Thyroid gland (tissue), 4 donors: ENCODE measurements at places on chromosomes 2 and 18.

- DNase-seq, result peak; percentile 9
These were observed 874 bp downstream of the WDR43 start for GRCh38 chr2:28895189-28895893.

DNA sequence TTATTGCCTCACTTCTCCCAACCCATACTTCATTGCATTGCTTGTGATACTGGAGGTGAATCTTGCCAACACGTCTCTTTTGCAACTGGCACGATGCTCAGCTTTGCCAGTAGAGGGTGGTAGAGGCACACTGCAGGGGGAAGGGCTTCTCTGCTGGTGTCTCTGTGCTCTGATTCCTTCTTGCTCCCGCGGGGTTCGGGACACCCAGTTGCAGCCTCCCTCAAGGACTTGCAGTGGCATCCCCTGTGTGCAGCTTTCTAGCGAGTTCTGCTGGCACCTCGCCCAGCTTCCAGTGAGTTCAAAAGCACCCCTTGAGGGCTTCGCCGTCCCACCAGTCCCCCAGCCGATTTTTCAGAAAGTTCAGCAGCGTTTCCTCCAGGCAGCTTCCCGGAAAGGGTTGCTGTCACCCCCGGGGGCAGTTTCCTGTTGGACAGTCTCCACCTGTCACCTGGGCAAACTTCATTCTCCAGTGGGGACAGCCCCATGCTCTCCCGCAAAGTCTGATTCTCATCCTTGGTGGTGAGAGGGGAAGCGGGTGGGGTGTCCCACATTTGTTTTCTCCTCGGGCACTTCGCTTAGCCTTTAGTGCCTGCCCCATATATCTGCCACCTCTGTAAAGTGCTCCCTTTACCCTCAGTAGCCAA is 35.4 kb upstream of the EN1 start:
- peak; percentile 59 for DNase-seq

GRCh38 chr2:155498106-155498505 is 799.6 kb downstream of the KCNJ3 start:
- DNase-seq, result no peak

GRCh38 chr2:44689516-44689915 is 252.0 kb upstream of the SIX3 start:
- no peak for DNase-seq

DNA sequence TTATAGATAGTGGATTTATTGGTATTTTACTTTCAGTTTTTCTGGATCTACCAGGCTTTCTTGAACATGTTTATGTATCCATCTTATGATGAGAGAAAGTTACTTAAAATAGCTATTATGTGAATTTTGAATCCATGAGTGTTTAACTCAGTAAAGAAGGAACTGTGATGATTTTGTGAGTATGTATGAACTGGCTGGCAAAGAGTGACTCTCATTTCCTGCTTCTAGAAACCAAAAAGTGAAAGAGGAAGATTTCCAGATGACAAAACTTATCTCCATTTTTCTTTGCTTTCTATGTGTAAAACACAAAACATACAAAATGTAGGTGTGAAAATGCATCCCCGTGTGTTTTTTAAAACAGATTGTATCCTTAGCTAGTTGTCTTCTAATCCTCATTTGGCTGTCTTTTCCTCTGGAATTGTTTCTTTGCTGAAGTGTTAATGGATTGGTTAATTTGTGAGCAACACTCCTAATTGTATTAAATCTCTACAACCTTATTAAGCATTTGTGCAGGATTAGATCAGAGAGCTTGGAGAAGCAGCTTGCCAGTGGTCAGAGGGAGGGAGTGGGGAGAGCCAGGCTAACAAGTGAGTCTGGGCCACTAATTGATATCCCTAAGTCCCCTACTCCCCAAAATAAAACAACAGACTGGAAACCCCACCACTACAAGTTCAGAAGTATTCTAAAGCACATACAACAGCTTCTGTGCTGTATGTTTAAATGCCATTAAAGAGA is 23.9 kb downstream of the PTPRM start:
- no peak for DNase-seq

GRCh38 chr2:51220606-51221005 is 188.7 kb upstream of the NRXN1 start:
- DNase-seq, result no peak

GRCh38 chr2:8009010-8009597 is 672.8 kb upstream of the ID2 start:
- no peak for DNase-seq

DNA sequence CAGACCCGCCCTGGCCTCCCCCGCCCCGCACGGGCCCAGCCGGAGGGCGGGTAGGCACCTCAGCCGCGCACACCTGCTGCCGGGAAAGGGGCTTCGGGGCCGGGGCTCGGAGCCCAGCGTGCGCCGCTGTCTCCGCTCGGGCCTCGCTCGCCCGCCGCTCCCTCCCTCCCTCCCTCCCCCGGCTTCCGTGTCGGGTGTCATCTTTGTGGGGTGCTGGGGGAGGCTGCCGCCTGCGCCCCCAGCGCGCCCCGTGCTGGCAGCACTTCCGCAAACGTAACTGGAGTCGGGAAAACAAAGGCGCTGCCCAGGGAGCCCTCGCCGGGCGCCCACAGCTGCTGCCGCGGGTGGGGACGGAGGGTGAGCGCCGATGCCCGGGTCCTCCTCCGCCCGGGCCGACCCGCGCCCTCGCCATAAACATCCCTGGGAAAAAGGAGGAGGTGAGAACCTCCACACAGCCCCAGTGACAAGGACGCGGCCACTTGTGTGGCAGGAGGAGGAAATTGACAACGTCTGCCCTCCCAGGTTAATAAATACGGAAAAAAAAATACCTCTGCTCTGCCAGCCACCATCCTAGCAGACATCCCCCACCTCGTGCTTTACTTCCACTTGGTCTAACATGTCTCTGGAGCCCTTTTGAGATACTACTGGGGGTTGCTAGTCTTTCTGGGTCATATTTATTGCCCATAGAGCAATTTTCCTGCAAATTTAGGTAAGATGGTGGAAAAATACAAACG is 550 bp downstream of the MFSD6 start:
- DNase-seq, result peak; percentile 64

DNA sequence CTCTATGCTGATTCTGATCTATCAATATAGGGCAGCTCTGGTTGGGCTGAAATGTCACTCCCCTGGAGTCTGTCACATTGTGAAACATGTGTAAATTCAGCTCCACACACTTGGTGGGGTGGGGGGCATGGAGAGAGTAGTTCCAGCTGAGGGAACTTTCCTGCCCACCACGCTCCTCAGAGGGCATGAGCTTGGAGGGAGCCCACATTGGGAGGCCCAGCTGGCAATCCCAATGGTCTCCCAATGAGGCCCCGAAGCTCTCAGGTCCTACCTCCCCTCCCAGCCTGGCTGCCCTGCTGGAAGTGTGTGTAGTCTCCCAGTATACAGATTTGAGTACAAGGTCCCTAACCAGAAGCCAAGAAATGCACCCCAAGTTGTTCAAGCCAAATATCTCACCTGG is 31.5 kb downstream of the GYPC start:
- no peak for DNase-seq

- DNase-seq, result no peak
These were observed 549.5 kb downstream of the EPHA4 start for GRCh38 chr2:221022554-221022953.

- DNase-seq, result no peak
These were observed 1.3 kb upstream of the MOCOS start for GRCh38 chr18:36185901-36186460.

DNA sequence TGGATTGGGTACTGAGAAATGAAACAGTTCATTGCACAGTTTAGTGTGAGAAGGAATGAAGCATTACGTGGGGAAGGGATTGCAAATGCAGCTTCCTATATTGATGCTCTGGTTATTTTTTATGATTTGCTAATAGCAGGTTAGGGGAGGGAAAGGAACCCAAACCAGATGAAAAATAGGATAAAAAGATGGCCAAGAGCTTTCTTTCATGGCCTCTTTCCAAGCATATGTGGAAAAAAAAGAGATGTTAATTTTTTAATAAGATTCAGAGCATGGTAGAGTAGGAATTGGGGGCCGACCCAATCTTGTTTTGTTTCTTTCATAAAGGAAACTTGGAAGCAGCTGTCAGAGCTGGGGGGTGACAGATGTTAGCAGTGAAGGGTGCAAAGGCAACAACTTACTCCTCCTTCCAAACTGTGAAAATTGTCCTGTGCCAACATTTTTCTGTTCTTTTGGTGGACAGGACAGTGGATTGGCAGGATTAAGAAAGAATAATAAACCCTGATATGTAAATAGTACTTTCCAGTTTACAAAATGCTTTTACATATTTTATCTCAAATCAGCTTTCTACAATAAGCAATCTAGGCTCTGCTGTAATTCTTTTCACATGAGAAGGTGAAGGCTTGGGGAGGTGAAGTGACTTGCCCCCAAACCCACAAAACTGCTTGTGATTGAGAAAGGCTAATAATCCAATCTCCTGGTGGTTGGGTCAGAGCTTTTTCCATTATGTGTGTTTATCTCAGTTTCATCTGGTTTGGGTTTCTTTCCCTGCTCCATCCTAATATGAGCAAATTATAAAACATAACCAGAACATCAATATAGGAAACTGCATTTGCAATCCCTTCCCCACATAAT is 270.1 kb downstream of the ETAA1 start:
- no peak for DNase-seq

GRCh38 chr2:118987886-118988285 is 45.9 kb downstream of the MARCO start:
- DNase-seq, result no peak

DNA sequence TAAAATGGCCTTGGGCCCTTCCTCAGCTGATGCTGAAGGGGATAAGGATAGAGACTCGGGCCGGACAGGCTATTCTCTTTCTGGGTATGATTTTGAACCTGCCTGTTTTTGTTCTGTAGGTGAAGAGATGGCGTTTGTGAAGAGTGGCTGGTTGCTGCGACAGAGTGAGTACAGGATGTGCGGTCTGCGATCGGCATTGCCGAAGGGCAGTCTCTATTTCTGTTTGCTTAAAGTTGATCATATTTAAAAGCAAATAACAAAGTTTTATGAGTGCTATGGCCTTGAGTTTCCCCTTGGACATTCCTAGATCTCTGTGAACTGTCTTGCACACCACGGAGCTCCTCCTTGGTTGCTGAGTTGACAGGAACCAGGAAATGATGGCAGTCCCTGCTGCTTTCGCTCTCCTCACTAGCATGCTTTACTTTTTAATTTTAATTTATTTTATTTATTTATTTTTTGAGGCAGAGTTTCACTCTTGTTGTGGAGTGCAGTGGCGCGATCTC is 15.7 kb downstream of the PLEKHB2 start:
- DNase-seq, result no peak

DNA sequence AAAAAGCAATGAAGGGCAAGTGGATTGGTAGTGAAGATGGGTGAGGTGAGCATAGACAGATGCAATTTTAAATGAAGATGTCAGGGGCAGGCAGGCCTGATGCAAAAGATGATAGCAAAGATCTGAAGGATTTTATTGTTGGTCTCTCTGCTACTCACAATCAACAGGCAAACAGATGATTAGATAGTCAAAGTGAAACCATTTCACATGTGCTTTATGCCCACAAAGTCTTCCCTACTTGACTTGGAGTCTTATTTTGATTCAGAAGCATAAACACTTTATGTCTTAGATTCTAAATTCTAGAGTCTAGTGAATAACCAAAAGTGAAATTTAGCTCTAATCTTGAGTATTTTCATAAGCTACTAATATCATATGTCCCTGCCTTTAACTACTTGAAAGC is 153.8 kb upstream of the HNRNPA3 start:
- no peak for DNase-seq

GRCh38 chr2:24107336-24107735 is 15.8 kb downstream of the PFN4 start:
- DNase-seq, result no peak

GRCh38 chr2:111884592-111884964 is 585 bp upstream of the ANAPC1 start:
- no peak for DNase-seq

DNA sequence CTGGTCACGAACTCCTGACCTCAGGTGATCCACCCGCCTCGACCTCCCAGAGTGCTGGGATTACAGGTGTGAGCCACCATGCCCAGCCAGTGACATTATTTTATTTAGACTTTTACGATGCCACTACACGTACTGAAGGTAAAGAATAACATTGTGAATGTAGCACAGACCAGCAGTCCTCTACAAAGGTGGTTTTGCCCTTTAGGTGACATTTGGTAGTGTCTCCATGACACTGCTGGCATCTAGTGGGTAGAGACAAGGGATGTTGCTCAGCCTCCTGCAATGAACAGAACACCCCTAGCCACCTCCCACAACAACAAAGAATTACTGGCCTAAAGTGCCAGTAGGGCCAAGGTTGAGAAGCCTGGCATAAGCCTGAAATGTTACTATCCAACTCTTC is 69.5 kb downstream of the MYOM1 start:
- DNase-seq, result no peak

- peak; percentile 48 for DNase-seq
These were observed 163.5 kb downstream of the UXS1 start for GRCh38 chr2:106030287-106031268.

GRCh38 chr2:28750316-28751251 is 1.0 kb upstream of the PPP1CB start:
- DNase-seq, result peak; percentile 42
